GM12892 (cell line): ENCODE measurements at places on chromosomes 4 and X.

DNA sequence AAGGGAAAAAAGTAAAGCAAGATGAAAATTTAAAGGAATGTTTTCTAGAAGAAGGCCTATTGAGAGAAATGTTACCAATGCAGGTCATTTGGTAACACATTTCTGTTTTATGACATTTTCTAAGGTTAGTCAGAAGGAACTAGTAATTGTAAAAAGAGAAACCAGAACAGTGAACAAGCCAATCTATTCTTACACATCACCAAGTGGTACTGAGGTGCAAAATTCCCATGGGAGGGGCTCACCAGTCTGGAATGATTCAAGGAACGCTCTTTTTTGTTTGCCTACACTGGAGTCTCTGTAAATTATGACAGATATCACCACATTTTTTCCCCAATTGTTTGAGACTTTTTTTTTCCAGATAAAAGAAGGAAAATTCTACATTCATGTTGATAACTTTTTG lies 404.7 kb upstream of the CNKSR2 start:
- no peak for DNase-seq

DNA sequence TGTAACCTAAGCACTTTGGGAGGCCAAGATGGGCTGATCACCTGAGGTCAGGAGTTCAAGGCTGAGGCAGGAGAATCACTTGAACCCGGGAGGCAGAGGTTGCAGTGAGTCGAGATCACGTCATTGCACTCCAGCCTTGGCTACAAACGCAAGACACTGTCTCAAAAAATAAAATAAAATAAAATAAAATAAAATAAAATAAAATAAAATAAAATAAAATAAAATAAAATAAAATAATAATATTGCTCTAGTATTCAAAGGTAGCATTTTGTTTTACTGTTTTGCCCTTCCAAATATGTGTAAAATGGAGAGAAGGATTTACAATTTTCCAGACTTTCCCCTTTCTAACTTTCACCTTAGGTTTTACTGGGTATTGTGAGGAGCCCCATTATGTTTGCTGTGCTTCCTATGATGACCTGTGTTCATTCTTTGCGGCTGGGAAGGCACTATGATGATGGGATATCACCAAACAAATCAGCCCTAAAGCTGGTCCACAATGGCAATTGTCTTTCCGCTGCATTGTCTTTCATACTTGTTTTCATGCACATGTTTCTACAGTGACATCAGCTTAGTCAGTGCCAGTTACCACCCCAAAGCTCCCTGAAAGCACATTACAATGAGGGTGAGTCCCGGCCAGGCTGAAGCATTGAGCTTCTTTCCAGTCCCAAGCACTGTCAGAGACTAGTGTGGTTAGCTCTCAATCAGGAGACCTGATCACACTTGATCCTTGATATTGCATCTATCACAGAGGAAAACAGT lies 50.8 kb downstream of the DTHD1 start:
- DNase-seq: no peak

DNA sequence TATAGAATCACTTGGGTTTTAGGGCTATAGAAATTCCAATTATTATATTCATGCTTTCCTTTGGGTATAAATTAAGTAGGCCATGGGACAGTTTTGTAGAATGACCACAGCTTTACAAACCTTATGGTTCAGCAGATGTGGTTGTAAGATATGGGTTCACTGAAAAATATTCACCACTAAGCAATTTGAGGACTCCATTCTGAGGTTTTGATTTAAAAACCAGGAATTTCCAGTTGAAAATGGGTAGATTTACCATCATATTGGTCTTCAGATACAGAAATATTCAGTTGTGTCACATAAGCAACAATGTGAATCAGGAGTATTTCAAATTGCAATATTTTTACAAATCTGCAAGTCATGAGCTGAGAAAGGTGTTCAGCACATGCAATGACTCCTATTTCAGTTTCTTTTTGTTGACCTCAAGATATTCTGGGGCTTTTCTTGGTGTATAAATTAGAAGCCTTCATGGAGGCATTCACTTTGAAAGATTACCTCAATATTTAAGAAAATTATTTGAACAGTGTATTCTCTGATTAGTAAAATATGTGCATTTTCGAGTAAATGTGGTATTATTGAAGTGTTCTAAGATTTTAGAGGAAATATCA lies 218.4 kb upstream of the HCCS start:
- DNase-seq: no peak

DNA sequence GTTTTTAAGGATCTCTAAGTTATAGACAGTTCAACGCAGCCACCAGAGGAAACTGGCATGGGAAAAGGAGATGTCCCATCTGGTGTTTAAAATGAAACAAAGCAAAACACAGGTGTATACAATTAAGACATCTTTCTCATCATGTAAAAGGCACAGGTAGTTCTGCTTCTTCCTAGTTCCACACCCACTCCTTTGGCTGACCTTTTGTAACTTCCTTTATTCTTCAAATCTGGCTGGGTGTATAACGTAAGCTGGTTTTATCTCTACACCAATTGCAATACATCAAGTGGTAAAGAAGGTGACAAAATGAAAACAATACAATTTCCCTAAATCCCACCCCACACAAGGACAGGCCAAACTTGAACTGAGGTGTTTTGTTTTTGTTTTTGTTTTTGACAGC lies 27.3 kb upstream of the FBXW7 start:
- no peak for DNase-seq
